ENCODE measurements at places on chromosomes 1 and 21. TPM values are rescaled to one million over a fixed set of nuclear protein-coding genes. Genes with fewer than 3 reads are reported as not detected.

DNA sequence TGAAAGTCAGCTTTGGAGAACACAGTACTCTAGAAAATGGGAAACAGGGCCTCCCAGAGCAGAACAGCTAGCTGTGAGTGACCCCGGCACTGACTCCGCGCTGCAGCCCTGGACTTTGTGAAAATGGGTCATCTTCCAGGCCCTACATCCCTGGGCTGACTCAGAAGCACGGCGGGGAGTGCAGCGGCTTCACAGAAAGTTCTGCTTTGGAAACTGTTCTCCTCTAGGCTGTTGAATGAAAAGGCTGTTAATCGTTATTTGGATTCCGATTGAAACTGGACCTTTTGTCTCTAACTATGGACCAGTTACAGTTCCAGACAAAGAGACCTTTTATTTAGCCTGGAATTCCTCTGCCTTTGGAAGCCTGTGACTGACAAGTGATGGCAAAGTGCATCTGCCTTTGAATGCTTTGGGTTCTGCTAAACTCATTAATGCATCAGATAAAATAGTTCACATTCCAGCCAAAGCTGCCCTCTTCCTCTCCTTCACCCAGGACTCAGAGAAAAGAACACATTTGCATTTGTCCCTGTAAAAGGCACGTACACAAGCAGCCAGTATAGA is 144.9 kb upstream of the HOOK1 start:
- DNase-seq: no peak

DNA sequence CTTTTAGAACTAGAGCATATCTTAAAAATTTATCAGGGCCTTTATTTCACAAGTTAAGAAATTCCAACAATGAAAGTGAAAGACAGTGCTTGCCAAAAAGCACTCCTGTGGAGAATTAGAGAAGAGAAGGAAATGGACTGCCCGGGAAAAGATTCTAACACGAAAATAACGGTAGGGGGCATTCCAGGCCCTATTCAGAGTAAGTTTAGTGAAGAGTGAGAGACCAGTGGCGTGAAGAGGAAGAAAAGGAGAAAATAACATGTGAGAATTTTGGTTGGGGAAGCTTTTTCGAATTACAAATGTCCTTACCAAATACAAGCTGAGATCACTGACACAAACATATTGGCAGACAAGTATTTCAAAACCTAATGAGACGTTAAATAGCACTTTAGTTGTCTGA is 38.4 kb upstream of the RBM34 start:
- no peak for DNase-seq

DNA sequence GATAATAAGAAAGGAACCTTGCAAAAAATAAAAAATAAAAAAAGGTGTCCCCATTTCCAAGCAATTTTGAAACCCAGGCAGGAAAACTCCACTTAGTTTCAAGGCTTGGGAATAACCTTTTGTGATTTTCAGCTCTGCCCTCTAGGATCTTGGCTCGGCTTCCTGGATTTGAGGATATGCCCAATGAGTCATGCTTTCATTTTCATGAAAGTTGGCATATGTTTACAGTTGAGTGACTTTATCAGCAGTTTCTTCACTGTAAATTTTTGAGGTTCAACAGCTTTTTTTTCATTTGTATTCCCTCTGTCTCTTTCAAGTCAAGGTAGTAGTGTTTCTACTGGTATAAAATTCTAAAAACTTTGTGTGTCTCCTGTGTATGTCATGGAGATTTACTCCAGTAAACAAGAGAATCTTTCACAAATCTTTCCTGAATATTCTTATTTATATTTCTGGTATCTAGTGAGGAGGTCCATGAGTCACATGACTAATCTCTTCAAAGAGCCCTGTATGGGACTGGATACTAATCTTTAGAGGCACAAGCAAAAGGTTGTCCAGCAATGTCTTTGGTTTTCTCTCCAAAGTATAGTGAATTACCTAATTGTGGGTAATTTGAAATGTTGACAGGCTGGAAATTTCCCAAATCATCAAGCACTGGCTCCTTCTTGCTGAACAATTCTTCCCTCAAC is 335.3 kb downstream of the BRINP2 start:
- no peak for DNase-seq

GRCh38 chr21:31813862-31814261 is 59.0 kb upstream of the HUNK start:
- DNase-seq: no peak

GRCh38 chr1:14989931-14990728 is 163.4 kb upstream of the TMEM51 start:
- DNase-seq: no peak

DNA sequence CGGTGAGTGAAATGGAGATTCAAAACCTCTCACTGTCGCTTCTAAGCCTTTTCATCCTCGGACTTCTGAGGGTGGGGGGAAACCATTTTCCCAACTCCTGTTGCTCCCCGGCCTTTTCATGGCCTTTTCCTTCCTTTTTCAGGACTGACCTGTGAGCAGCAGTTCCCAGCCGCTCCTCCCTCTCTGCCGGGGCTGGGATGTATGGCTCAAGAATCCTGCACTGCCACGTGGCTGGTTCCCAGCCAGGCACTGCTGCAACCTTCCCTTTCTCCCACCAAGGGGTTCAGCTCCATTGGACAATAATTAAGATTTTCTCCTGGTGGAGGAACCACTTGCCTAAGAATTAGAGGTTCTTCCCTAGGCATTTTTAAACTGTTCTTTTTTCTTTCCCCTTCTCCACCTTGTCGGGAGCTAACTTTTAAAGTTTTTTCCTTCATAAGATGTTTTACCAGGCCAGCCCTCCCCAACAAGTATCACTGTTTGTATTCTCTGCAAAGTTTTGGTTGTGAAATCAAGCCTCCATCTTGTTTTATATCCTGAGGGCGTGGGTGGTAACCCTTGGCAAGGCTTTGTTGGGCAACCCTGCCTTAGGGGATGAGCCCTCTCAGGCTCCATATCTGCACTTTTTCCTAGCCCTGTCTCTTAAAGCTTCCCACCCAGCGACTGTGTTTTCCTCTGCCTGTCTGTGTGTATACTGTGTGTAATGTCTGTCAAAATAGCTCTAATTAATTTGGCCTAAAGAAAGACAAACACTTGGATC is 1166.6 kb upstream of the ADGRL2 start:
- no peak for DNase-seq

Gene HSD3B1
- not detected for polyA plus RNA-seq

DNA sequence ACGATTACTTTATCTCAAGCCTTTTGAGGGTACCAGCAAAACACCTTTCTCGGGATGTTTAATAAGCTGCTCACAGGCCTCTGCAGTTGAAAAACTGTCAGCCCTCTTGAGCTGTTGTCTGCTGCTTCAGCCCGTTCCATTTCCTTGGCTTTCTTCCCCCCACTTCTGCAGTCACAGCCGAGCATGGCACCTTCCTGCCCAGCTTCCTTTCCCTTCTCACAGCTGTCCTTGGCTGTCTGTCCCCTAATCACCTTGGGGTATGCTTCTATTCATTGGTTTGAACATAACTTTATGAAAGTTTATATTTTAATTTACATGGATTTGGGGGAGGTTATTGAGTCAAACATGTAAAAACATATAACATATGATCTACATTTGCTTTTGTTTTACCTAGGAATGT is 6.9 kb upstream of the PROX1 start:
- DNase-seq: no peak

Gene PDC
- 0.27 TPM for polyA plus RNA-seq

Gene NBPF6
- not detected for polyA plus RNA-seq

DNA sequence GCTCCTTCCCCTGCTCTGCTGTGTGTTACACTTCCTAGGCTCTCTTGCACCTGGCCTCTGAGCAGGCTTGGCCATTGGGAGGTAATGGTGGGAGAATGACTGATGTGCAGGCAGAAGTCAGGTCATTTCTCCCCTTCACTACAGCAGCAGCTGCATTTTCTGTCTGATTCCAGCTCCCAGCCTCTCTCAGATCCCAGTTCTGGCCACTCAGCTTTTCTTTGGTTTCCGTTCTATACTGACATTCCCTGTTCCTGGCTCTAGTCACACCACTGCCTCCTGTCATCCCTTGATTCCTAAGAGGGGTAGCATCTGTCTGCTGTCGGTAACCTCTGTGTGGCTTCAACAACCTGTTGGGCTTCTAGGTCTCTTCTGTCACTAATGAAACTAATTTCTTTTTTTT is 127.7 kb upstream of the HOOK1 start:
- DNase-seq: no peak

GRCh38 chr1:1166642-1167397 is 6.9 kb upstream of the TTLL10 start:
- no peak for DNase-seq

GRCh38 chr1:186183219-186183618 is 191.8 kb downstream of the TPR start:
- no peak for DNase-seq

Gene CCDC27
- polyA plus RNA-seq: 0.14 TPM

GRCh38 chr1:228546541-228547463 is 59.6 kb downstream of the RNF187 start:
- DNase-seq: no peak

DNA sequence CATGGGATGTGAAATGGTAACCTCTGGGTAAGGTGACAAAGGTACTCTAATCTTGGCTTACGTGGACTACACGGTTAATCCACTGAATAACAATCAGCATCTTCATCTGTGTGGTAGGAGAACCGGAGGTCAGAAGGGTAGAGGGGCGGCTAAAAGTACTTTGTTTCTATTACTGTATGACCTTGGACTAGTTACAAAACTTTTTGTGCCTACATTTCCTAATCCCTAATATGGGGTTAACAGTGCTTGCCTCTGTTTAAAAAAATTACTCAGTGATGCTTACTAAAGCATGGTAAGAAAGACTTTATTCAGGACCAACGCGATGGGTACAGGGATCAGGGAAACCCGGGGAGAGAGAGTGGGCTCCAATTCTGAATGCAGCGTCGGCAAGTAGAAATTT is 1.7 kb upstream of the MRPS6 start:
- DNase-seq: no peak

Gene TAS1R1
- polyA plus RNA-seq: 9.5 TPM
